Motor neuron (in vitro differentiated cells): ENCODE measurements at places on chromosomes 2 and 18. TPM values are rescaled to one million over a fixed set of nuclear protein-coding genes. Genes with fewer than 3 reads are reported as not detected.

The MEP1B gene
- total RNA-seq = 0.09 and 0.16 TPM in 2 replicates

The WNT6 gene
- total RNA-seq = not detected in 2 replicates

The WDCP gene
- 8.8 and 10.0 TPM in 2 replicates for total RNA-seq

The HIBCH gene
- 34.6 and 35.4 TPM in 2 replicates for total RNA-seq

The SMPD4 gene
- 24.7 and 26.2 TPM in 2 replicates for total RNA-seq

The ANKRD29 gene
- 6.9 and 8.8 TPM in 2 replicates for total RNA-seq

The CCDC121 gene
- 17.2 and 18.5 TPM in 2 replicates for total RNA-seq
